ENCODE measurements at places on chromosomes 1 and 21. TPM values are rescaled to one million over a fixed set of nuclear protein-coding genes. Genes with fewer than 3 reads are reported as not detected.

RGS1 gene
- not detected for polyA plus RNA-seq

DNA sequence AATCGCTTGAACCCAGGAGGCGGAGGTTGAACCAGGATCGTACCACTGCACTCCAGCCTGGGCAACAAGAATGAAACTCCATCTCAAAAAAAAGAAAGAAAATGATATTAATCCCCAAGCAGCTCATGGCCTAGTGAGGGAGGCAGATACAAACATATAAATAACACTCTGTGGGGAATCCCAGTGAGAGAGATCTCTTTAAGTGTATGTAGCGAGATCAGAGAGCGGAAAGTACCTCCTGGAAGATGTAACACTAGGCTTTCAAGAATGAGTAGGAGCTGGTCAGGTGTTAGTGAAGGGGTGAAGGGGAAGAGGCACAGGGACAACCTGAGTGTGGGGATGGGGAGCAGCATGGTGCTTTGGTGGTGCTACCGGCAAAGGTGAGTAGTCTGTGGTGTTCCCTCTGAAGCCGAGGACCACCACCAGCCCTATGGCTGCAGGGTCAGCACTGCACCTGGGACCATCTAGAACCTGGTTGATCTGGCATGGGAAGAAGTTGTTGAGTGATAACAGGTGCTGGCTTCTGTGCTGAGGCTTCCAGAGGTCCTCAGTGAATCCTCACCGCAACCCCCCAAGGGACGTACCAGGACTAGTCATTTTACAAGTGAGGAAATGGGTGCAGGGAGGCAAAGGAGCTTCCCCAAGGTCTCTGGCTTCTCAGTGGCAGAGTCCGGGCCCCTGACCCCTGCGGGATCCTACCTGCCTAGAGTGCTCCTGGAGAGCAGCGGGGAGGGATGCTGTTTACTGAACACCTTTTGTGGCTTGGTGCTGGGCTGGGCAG is 367.6 kb upstream of the VAMP3 start:
- DNase-seq: no peak

DNA sequence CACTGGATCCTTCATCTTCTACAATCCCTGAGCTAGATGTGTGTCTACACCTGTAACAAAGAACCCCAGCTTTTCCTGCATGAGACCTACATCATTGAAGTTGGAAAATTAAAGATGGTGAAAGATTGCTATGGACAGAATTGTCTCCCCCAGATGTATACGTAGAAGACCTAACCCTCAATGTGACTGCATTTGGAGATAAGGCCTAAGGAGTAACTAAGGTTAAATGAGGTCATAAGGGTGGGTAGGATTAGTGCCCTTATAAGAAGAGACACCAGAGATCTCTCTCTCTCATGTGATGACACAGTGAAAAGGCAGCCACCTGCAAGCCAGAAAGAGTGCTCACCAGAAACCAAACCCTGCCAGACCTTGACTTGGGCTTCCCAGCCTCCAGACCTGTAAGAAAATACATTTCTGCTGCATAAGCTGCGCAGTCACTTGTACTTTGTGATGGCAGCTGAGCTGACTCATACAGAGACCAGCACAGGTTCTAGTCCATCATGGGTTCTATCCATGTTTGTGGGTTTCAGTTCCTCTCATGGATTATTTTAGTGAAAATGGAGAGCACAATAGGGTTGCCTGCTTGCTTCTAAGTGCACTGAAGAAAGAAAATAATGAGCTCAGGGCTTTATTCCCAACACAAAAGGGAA is 180.8 kb downstream of the TPR start:
- no peak for DNase-seq

- no peak for DNase-seq
Measured at GRCh38 chr1:64484651-64485050, 14.7 kb downstream of the CACHD1 start.

Measured in AG04450 (cell line).